ENCODE measurements at places on chromosomes 16 and 17. TPM values are rescaled to one million over a fixed set of nuclear protein-coding genes. Genes with fewer than 3 reads are reported as not detected.

TLE7 gene
- polyA plus RNA-seq = not detected

ICAM2 gene
- 0.94 TPM for polyA plus RNA-seq

CD79B gene
- not detected for polyA plus RNA-seq

TERB1 gene
- not detected for polyA plus RNA-seq

MYOCD gene
- polyA plus RNA-seq = not detected

SLC6A2 gene
- not detected for polyA plus RNA-seq

MYO15A gene
- 0.70 TPM for polyA plus RNA-seq

SAMD14 gene
- polyA plus RNA-seq = 1.3 TPM

MMP25 gene
- 0.16 TPM for polyA plus RNA-seq
